MCF 10A (cell line): ENCODE measurements at places on chromosomes 16 and 17.

DNA sequence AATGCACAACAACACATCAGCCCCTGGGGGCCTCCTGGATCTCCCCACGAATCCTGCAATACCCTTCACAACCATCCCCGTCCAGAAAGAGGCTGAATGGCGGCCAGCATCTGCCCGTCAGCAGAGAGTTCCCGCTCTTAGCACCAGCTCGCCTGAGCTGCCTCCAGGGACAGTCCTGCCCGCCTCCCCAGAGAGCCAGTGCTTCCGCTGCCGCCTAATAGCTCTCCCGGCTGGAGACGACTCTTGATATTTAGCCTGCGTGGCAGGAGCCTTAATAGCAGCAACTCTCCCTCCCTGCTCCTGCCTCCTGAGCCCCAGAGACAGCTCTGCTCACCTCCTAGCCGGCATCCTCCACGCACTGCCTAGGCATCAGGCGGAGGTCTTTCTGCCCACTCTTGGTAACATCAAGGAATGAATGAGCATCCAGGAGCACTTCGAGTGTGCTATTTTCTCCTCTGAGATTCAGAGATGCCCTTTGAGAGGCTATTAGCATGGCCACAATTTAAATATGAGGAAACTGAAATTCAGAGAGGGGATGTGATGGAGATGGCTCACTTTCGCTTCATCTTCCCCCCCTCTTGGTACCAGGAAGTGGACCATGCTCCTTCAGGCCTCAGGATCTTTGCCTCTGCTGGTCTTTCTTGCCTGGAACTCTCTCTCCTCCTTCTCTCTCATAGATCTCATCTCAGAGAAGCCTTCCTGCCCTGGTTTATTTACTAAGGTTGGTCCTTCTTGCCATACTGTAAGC, 67.9 kb downstream of the RAI1 start:
- no peak overlapping the region for H3K27ac ChIP-seq
- H3K36me3 ChIP-seq: peaks cover 13% of the 10 kb centered on the region
- no peak for DNase-seq

DNA sequence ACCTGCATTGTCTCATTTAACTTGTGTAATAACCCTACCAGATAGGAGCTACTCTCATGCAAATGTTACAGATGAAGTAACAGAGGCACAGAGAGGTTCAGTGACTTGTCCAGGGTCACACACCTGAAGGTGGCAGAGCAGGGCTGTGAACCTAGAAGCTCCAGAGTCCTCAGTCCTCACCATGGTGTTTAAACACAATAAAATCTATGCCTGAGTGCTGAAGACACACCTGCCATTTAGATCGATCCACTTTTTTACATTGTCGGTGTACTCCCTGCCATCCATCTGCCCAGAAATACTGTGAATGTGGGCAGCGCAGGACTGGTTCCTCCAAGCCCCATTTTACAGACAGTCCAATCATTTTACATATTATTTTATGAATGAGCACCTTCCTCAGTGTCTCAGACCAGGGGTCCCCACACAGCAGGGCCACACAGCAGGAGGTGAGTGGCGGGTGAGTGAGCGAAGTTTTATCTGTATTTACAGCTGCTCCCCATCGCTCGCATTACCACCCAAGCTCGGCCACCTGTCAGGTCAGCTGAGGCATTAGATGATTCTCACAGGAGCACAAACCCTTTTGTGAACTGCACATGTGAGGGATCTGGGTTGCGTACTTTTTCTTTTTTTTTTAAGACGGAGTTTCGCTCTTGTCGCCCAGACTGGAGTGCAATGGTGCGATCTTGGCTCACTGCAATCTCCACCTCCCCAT, 5.6 kb downstream of the IL4R start:
- H3K27ac ChIP-seq: peak overlapping the region; percentile 61
- peaks cover 15% of the 10 kb centered on the region for H3K36me3 ChIP-seq
- DNase-seq: no peak

- no peak overlapping the region for H3K4me3 ChIP-seq
- no peak for DNase-seq
- peaks cover 43% of the 10 kb centered on the region for H3K4me1 ChIP-seq
- peaks cover 5% of the 10 kb centered on the region for H3K36me3 ChIP-seq
Observed at GRCh38 chr16:85366031-85366763, 246.9 kb upstream of the GSE1 start.

GRCh38 chr16:55574811-55575210, 8.3 kb downstream of the CAPNS2 start:
- no peak for DNase-seq
- H3K4me1 ChIP-seq: peaks cover 16% of the 10 kb centered on the region
- H3K27me3 ChIP-seq: no peaks in the 10 kb centered on the region
- H3K4me3 ChIP-seq: no peak overlapping the region

DNA sequence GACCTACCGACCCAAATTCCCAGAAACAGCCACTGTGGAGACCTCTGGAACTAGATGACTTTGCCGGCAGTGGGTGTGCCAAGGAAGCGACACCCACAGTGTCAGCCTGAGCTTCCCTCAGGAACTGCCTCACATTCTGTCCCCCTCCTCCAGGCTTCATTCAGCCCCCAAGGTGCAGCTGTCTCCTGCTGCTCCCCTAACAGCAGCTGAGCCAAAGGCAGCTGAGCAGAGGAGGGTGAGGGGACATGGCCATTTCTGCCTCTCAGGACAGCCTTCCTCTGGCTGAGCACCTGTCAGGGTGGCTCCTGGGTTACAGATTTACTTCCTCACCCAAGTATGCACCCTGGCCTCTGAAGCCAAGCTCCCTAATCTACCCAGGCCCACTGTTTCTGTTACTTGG, 22.1 kb upstream of the MTMR4 start:
- no peaks in the 10 kb centered on the region for H3K27me3 ChIP-seq
- H3K27ac ChIP-seq: no peak overlapping the region
- H3K4me1 ChIP-seq: peaks cover 17% of the 10 kb centered on the region
- no peak for DNase-seq
- H3K4me3 ChIP-seq: no peak overlapping the region

DNA sequence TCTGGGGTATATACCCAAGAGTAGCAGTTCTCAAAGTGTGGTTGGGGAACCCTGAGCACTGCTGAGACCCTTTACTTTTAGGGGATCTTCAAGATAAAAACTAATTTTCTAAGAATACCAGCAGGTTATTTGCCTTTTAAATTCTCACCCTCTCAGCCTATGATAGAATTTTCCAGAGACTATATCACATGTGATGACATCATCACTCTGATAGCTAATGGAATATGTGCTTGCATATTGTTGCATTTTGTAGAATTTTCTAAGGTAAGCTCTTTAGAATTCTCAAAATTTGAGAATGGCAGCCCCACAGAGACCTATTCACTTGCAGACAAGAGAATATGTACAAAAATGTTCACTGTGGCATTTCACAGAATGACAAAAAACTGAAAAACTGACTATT, 181.1 kb downstream of the MYO1D start:
- no peak overlapping the region for H3K4me3 ChIP-seq
- H3K27me3 ChIP-seq: no peaks in the 10 kb centered on the region
- no peak for DNase-seq
- H3K36me3 ChIP-seq: no peaks in the 10 kb centered on the region
- H3K27ac ChIP-seq: no peak overlapping the region
- no peaks in the 10 kb centered on the region for H3K4me1 ChIP-seq

DNA sequence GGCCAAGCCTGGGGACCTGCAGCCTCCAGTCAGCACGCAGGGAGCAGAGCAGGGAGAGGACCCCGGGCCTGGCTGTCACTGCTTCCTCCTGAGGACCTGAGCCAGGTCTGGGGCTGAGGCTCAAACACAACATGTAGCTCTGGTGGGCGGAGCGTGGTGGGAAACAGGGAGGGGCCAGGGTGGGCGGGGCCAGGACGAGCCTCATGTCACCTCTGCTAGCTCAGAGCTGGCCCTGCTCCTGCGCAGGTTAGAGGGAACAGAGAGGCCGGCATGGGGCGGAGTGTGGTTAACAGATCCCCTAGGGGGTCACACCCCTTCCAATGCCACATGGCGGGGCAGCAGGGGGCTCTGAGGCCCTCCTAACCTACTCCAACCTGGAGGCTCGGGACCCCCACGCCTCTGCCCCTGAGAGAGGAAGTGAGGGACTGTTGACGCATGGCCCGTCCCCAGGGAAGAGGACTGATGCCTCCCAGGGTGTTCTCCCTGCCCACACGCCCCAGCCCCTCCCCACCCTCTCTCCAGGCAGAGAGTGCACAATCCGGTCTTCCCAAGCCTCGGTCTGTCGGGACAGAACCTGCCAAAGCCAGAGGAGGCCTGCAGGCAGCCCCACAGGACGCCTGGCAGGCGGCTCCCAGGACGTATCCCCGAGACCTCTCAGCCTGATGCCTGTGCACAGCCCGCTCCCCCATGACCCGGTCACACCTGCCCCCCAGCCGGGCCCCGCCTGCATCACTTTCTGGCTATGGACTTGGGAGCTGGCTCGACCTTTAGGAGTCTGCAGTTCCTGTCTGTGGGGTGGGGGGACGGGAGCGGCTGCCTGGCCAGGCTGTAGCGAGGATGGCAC, 15.2 kb downstream of the PIEZO1 start:
- H3K4me1 ChIP-seq: peaks cover 32% of the 10 kb centered on the region
- no peaks in the 10 kb centered on the region for H3K27me3 ChIP-seq
- peaks cover 21% of the 10 kb centered on the region for H3K36me3 ChIP-seq
- peak overlapping the region; percentile 61 for H3K27ac ChIP-seq

- DNase-seq: peak; percentile 76
- no peaks in the 10 kb centered on the region for H3K36me3 ChIP-seq
- no peak overlapping the region for H3K4me3 ChIP-seq
- H3K4me1 ChIP-seq: peaks cover 7% of the 10 kb centered on the region
- no peaks in the 10 kb centered on the region for H3K27me3 ChIP-seq
Observed at GRCh38 chr17:28416703-28417311, 10.8 kb upstream of the SLC46A1 start.

DNA sequence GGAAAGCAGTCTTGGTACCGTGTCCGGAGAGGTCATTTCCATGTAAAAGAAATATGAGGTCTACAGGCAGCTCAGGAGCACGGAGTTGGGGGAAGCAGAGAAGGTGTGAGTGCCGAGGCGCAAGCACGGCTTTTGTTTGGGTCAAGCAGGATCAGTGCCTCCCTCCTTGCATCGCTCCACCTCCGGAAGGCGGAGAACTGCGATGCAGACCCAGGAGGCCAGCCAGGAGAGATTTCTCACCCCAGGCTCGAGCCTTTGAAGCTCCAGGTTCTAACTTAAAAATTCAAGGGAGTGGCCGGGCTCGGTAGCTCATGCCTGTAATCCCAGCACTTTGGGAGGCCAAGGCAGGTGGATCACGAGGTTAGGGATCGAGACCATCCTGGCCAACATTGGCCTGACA, 25.0 kb downstream of the NAA60 start:
- no peak for DNase-seq
- no peaks in the 10 kb centered on the region for H3K27me3 ChIP-seq
- H3K4me3 ChIP-seq: no peak overlapping the region
- no peak overlapping the region for H3K27ac ChIP-seq
- H3K36me3 ChIP-seq: no peaks in the 10 kb centered on the region
- peaks cover 7% of the 10 kb centered on the region for H3K4me1 ChIP-seq

DNA sequence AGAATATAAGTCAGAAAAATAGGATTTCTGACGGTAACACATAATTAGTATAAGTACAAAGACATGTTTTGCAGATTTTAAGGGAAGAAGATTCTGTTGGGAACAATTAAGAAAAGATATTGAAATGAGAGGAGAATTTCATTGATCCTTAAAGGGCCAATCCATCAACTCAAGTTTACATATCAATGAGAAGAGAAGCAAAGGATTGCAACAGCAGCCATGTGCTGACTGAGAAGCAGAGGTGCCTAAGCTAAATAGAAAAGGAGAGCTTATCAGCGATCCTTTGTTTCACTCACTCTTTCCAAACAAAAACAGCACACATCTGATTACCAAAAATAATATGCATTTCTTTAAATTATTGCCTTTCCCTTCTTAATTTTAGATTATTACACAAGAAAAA, 94.6 kb downstream of the ITFG1 start:
- H3K4me1 ChIP-seq: no peaks in the 10 kb centered on the region
- H3K27me3 ChIP-seq: no peaks in the 10 kb centered on the region
- H3K4me3 ChIP-seq: no peak overlapping the region
- no peak overlapping the region for H3K27ac ChIP-seq

DNA sequence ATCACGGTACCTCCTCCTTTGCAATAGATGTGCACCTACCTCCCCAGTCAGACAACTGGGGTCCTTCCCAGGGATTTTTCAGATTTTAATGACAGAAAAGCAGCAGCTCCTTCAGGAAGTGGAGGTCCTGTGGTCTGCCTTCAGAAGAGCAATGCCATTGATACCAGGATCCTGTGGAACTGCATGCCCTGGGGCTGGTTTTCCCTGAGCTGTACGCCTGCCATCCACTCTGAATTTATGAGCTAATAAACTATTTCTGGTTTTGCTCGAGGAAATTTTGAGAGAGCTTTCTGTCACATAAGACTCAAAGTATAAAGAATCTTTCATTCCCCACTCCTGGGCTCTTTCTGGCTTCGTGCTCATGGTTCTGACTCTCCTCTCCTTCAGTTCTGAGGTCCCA, 10.0 kb upstream of the CCL23 start:
- peaks cover 28% of the 10 kb centered on the region for H3K27me3 ChIP-seq
- peaks cover 6% of the 10 kb centered on the region for H3K36me3 ChIP-seq
- H3K27ac ChIP-seq: no peak overlapping the region
- no peak overlapping the region for H3K4me3 ChIP-seq
- peaks cover 13% of the 10 kb centered on the region for H3K4me1 ChIP-seq

DNA sequence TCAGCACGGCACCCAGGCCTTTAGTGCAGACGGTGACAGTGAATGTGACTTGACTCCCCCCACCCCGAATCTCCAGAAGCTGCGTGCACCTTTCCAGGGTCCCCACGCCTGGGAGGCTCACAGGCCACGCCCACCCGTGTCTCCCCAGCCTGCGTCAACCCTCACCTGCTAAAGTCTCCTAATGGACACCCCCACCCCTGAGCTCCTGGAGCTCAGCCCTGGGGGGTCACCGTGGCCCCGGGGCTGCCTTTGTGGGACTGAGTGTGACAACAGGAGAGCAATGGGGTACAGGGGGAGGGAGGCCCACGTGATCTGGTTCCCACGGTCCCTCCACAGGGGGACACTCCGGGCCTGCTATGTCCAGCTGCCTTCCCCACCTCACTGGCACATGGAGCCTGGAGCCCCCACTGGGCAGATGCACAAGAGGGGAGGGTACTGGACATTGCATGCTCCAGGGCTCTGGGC, 7.4 kb upstream of the FASN start:
- no peaks in the 10 kb centered on the region for H3K27me3 ChIP-seq
- DNase-seq: no peak
- H3K27ac ChIP-seq: peak overlapping the region; percentile 86
- peaks cover 17% of the 10 kb centered on the region for H3K4me1 ChIP-seq
- peaks cover 29% of the 10 kb centered on the region for H3K36me3 ChIP-seq
- peak overlapping the region; percentile 75 for H3K4me3 ChIP-seq

GRCh38 chr17:16988749-16989229, 16.9 kb upstream of the TNFRSF13B start:
- peaks cover 9% of the 10 kb centered on the region for H3K27me3 ChIP-seq
- no peaks in the 10 kb centered on the region for H3K36me3 ChIP-seq
- no peak overlapping the region for H3K27ac ChIP-seq
- H3K4me1 ChIP-seq: peaks cover 5% of the 10 kb centered on the region
- no peak overlapping the region for H3K4me3 ChIP-seq
- no peak for DNase-seq

DNA sequence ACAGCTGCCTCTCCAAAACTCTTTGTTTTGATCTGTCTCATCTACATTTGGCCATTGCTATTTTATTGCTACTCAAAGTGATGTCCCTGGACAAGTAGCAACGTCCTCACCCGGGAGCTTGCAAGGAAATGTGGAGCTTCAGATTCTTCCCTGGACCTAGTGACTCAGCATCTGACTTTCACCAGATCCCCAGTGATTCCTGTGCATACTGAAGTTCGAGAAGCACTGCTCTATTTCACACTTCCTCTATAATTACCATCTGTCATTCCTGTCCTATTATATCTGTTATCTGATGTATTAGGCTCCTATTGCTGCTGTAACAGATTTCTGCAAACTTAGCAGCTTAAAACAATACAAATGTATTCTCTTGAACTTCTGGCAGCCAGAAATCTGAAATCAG, 28.5 kb upstream of the VAT1L start:
- H3K27ac ChIP-seq: no peak overlapping the region
- no peak overlapping the region for H3K4me3 ChIP-seq
- no peaks in the 10 kb centered on the region for H3K27me3 ChIP-seq
- H3K4me1 ChIP-seq: peaks cover 14% of the 10 kb centered on the region
- no peaks in the 10 kb centered on the region for H3K36me3 ChIP-seq
